Bronchial epithelial cell (primary cell): ENCODE measurements at places on chromosomes 16 and 17. TPM values are rescaled to one million over a fixed set of nuclear protein-coding genes. Genes with fewer than 3 reads are reported as not detected.

The DPEP1 gene
- total RNA-seq, result 0.26 TPM in 1 of 2 replicates, not detected in the other

The OR4D1 gene
- total RNA-seq, result not detected in 2 replicates

The GRB7 gene
- total RNA-seq, result 9.0 and 14.0 TPM in 2 replicates

The MT1F gene
- total RNA-seq, result 1.5 and 1.6 TPM in 2 replicates

The KCNH6 gene
- total RNA-seq, result not detected in 2 replicates

The LAT gene
- 0.38 and 0.53 TPM in 2 replicates for total RNA-seq

The MT1H gene
- not detected in 2 replicates for total RNA-seq

The KDM6B gene
- total RNA-seq, result 2.9 and 6.0 TPM in 2 replicates

The ZNF469 gene
- under 0.01 and 0.13 TPM in 2 replicates for total RNA-seq

The KRT32 gene
- total RNA-seq, result 0.13 TPM in 1 of 2 replicates, not detected in the other

The IRF8 gene
- total RNA-seq, result not detected in 2 replicates

The CHMP6 gene
- 5.8 and 8.6 TPM in 2 replicates for total RNA-seq
